ENCODE measurements at places on chromosomes 6 and 20.
A peak's percentile ranks its signal among the peaks of the same experiment; 100 is the strongest.

DNA sequence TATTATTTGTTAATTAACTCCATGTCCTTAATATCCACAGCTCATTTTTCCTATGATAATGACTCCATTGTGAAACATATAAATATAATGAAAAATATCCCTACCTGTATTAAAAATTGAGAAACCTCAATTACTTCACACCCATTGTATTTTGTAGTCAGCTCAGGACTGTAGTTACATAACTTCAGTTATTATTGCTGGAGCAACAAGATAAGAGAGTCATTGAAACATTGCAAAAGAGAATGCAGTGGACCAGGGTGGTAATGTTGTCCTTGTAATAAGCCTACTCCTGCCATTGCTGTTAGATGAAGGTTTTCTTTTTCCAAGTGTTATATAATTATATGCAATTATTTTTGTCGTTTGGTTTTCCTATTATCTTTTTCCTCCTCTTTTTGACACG lies 184.4 kb downstream of the PRL start:
- DNase-seq = no peak

- DNase-seq = no peak
Measured at GRCh38 chr6:75611702-75612375, 10.2 kb downstream of the SENP6 start.

DNA sequence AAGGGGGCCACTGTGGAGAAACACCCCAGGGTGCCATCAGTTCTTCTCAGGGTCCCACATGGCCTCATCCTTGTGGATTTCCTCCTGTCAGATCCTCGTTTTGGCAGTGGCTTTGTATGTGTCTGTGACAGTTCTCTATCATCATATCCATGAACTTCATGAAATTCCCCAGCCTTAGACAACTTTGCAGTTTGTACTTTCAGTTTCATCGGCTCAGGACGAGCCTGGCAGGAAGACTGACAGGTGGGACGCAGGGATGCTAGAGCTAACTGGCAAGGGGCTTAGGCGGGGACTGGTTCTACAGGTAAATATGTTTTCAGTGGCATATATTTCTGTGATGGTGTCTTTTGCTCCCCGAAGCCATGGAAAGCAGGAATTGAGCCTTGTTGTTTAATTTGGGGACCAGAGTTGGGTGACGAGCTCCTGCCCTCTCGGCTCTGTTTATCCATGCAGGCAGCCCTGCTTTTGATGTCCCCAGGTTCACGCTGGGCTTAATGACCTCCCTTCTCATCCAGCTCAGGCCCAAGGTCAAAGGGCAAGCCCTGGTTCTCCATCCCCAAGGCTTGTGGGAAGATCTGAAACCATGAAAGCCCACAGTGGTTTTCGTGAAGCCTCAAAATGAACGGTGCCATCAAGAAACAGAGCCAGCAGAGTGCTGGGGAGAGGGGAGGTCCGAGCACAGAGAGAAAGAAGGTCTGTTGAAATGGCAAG lies 11.2 kb downstream of the SDCBP2 start:
- DNase-seq = no peak

DNA sequence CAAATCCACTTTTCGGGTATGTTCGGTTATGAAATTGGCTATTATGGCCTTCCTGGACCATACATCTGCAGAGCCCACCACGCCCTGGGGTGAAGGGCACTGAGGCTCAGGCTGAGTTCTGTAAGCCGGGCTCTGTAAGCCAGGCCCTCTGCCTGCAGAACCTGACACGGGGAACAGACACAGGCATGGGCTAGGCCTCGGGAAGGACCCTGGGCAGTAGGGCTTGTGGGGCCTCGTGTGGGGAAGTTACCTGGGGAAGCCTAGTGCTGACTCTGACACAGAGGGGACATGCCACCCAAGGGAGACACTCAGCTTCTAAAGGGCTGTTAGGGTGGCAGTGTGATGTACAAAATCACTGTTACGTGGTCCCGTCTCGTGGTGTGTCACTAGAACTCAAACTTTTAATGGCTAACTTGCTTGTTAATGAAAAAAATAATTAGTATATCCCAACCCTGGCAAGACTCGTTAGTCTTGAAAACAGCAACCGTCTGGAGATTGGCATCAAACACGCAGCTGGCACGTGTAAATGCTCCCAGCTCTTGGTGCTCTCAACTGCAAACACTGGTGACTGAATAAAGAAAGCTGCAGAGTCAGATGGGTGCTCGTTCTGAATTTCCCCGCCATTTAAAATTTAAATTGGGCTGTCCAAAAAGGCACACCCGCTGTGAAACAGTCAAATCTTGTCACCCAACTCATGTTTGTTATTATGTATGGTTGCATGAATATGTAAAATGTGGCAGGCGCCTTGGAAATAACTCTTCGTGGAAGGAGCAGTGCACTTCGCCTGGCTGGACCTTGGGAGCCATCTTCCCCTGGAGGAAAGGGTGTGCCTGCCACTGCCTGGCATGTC lies 23.6 kb upstream of the TCFL5 start:
- no peak for DNase-seq

DNA sequence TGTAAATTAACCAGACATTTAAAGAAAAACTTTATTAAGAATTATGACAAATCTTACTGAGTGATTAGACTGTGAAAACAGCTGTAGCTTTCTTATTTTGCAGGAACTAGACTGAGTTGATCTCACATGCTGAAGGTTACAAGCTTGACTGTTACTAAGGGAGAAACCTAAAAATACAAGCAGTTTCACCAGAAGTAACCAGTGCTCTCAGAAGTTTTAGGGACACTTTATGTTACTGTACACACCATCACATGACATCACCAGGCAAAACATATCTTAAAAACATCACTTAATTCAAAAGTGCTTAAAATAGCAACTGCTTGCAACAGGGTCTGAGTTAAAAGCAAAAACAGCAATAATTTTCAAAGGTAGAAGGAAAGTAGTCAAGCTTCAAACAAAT lies 5.4 kb downstream of the FBXO30 start:
- no peak for DNase-seq

DNA sequence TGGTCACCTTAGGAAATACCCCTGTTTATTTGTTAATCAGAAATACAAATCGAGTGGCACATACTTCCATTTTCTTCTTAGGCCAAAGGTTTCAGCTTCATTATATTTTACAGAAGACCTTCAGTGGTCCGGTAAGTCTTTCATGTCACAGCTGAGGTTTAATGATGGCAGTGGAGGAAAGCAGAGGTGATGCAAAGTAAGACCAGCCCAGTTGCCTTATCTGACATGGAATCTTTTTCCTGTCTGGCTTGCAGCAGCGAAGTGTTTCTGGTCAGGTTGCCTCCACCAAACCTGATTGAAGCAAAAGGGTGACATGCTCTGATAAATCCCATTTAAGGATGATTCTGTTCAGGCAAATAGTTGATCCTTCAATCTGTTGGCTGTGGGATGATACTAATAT lies 100.0 kb downstream of the PRDM1 start:
- DNase-seq = no peak

DNA sequence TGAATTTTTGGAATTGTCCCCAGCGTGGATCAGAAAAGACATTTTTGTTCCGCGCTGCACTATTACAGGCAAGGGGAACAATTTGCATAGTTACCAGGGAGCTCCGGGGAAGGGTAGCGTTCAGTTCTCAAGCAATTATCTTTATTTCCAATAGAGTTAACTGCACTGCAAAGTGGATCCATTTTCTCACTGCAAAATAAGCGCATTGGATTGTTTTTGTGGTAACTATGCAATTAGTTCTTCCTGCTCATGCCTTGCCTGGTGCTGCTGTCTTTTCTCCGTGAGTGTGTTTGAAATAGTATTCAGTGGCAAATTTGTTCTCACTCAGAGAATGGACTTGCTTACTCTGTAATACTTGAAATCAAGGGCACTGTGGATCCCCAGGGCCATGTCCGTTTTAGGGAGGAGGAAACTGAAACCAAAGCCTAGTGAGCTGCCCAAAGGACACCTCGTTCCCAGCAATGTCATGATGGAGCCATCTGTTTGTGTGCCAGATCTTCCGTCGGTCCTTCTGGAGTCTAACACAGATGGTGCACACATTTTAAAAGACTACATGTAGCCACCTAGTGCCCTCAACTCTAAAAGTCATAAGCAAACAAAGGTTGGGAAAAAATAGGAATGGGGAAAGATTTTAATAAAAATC lies 7.4 kb upstream of the PCK1 start:
- no peak for DNase-seq

GRCh38 chr20:13883425-13883824 lies 98.6 kb downstream of the NDUFAF5 start:
- peak; percentile 50 for DNase-seq

DNA sequence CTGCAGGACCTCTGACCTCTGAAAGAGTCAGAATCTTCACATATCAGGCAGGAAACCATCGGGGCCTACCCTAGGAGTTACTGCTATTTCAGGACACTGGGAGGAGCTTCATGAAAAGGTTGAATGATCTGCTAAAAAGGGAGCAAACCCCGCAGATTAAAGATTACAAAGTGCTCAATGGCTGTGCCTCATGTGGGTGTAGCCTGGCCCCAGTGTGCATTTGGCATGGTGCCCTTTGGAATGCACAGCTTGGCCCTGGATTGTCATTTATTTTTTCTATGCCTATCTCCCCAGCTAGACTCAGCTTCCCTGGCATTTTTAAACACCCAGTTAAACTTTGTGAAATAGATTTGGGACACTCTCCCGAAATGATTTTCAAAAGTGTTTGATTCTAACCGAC lies 368.5 kb upstream of the SPTLC3 start:
- no peak for DNase-seq

- no peak for DNase-seq
Measured at GRCh38 chr20:59400708-59401107, 100.3 kb downstream of the EDN3 start.

- no peak for DNase-seq
Measured at GRCh38 chr6:167493976-167494697, 169.3 kb downstream of the TTLL2 start.

DNA sequence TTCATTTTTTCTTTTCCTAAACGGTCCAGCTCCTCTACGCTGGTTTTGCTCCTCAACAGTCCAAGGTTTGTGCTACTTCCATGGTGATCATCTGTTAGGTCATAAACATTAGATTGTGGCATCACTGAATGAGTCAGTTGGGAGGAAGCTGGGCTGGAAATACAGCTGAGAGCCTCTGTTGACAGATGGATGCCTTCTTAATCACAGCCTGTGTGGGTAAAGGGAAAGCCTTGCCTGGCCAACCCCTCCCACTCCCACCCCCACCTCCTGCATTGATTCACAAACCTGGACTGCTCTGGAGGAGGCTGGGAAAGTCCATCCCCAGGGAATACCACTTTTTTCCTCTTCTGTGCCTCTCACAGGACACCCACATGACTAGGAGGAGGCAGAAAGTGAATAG lies 180.6 kb upstream of the CCN2 start:
- DNase-seq = no peak

GRCh38 chr6:67068781-67069180 lies 1361.8 kb upstream of the EYS start:
- DNase-seq = no peak

GRCh38 chr6:110341663-110342596 lies 16.2 kb downstream of the METTL24 start:
- DNase-seq = no peak

GRCh38 chr6:34589691-34590090 lies 33.6 kb upstream of the SPDEF start:
- DNase-seq = no peak

GRCh38 chr6:158057213-158057987 lies 75.7 kb downstream of the SYNJ2 start:
- no peak for DNase-seq

- DNase-seq = no peak
Measured at GRCh38 chr6:92521553-92521952, 897.8 kb downstream of the EPHA7 start.

DNA sequence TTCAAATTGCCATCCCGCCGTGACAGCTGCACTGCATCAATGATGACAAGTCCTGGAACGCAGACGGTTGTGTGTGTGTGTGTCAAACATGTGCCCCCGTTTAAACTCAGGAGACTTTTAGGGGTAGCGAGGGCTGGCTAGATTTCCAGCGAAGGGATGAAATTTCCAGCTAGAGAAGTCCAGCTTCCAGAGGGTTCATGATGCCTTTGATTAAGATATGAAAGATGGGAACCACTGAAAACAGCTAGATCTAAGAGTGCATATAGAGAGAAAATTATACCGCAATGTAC lies 644 bp downstream of the KIZ start:
- DNase-seq = no peak

GRCh38 chr6:161949531-161949930 lies 675.7 kb upstream of the AGPAT4 start:
- DNase-seq = no peak

GRCh38 chr6:33863723-33864440 lies 60.1 kb upstream of the MLN start:
- DNase-seq = no peak

DNA sequence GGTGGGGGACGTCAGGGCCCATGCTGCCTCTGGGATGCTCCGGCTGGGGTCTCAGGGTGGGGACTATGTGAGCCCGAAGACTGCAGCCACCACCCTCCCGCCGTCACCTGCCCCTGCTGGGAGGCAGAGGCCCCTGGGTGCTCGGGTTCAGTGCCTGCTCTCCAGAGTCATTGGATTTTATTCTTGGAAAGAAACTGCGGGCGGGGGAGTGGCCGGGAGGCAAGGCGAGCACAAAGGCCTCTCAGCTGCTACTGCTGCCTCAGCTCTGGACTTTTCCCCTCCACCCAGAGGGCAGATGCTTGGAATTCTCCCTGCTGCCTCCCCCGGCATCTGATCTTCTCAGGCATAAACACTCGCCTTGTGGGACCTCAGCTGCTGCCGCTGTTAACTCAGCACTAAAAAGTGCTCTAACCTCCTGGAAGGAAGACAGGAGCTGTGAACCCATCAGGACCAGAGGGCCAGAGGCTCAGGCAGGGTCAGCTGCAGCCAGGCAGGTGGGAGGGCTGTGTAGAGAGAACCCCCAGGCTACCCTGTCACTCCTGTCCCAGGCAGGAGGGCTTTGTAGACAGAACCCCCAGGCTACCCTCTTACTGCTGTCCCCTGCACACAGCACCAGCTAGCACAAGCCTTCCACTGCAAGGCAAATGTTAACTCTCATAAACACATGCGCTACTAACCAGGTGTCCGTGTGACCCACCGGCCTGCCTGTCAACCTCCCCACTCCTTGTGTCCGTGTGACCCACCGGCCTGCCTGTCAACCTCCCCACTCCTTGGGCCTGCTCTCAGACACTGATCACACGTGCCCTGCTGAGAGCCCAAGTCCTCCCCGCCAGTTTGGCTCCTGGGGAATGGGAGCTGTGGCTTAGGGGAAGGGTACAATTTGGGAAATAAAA lies 9.4 kb upstream of the FRMD1 start:
- peak; percentile 31 for DNase-seq

- DNase-seq = no peak
Measured at GRCh38 chr6:138582573-138582972, 83.3 kb upstream of the NHSL1 start.
